ENCODE measurements at places on chromosomes 6 and 20. TPM values are rescaled to one million over a fixed set of nuclear protein-coding genes. Genes with fewer than 3 reads are reported as not detected.

DNA sequence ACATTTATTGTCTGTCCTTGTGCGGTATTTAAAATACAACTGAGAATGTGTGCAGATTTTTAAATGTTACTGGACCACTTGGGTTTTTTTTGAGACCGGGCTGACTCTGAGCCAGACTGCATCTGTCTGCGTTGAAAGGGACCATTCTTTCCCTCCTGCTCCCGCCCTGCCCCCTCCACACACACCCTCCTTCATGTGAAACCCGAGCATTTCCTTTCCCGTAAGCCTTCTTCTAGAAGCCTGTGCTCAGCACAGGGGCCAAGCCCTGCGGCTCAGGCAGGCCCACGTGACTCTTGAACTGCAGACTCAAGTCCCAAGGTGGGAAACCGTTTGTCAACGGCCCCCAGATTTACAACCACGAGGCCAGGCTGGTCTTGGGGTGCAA lies 82.7 kb upstream of the FOXC1 start:
- peak; percentile 47 for DNase-seq

GRCh38 chr6:147381712-147382111 lies 126.8 kb upstream of the SAMD5 start:
- DNase-seq: no peak

DNA sequence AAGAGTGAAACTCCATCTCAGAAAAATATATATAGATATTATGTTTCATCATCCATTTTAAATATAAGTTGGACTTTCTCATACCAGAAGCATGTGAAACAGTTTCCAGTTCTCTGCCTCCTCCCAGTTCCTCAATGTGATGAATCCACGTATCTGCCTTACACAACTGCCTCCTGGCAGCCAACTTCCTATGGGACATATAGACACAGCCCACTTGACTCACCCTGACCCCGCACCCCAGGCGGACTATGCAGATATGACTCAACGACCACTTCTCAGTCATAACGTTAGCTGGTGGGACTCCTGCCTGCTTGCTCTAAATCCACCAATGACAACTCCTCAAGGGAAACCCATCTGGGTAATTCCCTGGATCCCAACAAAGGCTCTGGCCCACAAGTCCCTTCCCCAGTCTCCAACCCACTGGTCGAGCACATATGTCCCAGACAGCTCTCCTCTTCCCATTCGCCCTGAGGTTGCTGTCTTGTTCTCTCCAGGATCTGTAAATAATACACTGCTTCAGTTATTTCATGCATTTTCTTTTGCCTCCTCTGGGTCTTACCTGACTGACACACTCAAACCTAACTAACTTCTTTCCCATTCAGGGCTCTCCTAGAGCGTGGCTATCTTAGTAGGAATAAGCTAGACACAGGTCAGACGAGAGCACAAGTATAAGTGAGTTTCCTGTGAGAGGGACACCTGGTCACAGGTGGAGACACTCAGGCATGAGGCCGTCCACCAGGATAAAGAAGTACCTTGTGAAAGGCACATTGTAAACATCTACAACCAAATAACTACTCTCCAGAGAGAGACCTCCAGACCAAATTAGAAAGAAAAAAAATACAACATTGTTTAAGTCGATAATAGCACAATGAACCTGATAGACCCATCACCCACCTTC lies 548.5 kb downstream of the CD83 start:
- DNase-seq: no peak

GRCh38 chr20:63364801-63365585 lies 3.8 kb upstream of the CHRNA4 start:
- DNase-seq: no peak

- DNase-seq: no peak
Observed at GRCh38 chr6:56072856-56073255, 174.5 kb downstream of the COL21A1 start.

DNA sequence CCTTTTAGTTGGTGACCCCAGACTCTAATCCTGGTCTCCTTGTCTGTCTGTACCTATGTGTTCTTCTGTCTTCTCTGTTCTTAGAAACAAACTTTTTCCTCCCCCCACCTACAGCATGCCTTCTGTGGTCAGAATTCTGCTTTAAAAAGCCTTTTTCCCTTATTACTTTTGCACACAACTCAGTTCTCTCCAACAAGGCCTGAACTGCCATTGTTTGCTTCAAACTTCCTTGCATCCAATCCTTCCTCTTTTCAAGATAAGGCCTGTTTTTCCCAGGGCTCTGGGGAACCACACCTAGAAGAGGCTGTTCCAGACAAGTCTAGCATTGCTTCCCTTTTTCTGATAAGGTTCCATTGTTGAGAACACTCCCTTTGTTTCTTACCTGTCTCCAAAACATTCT lies 22.2 kb upstream of the NCOA3 start:
- DNase-seq: no peak

GRCh38 chr20:44034965-44035635 lies 120.4 kb downstream of the TOX2 start:
- DNase-seq: no peak

DNA sequence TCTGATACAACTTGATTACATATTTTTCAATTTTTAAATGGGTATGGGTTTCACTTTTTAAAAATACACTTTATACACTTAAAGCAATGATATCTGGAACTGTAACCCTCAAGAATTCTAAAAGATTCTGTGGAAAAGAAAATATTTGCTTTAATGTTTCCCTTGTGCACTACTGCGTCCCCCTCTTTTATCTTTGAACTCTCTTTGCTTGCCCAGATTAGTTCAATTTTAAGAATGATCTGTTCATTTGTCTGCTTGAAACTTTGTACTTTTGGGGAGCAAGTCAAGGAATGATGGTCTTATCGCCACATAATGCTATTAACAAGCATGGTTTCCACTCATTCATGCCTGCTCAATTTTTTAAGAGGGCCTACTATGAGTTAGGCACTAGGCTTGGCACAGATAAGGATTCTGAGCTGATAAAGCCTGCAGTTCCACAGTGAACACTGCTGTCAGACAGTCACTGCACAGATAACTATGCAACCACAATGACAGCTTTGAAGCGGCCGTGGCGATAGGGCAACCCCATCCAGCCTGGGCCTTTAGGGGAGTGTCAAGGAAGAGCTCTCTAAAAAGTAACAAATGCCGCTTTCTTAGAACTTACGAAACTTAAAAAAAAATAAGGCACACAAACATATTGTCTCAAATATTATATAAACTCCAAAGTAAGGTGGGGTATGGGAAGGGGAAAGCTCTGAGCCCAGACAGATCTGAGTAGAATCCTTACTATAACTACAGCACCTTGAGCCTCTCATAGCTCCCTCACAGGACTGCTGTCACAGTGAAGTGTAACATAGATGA lies 29.7 kb downstream of the FYN start:
- DNase-seq: no peak

GRCh38 chr6:127434651-127435050 lies 24.5 kb downstream of the KIAA0408 start:
- no peak for DNase-seq

- DNase-seq: no peak
Observed at GRCh38 chr20:41782255-41782654, 164.1 kb upstream of the CHD6 start.

- no peak for DNase-seq
Observed at GRCh38 chr6:20412682-20413073, 11.0 kb downstream of the E2F3 start.

DNA sequence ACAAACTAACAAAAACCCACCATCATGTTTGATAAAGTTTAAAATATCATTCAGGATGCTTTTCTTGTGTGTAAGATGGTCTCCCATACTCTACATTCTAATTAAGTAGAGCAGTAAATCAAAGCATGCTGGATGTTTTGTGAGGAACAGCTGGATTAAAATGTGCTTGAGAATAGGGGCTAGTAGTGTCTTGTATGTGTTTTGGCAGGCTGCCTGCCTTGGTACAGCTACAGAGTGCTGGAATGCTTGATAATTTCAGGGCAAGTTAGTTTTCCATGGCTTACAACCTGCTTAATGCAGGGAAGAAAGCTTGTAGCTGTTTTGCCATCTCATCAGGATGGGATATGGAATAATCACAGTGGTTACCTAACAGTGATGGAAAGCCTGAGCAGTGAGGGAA lies 636.6 kb upstream of the MMS22L start:
- no peak for DNase-seq

DNA sequence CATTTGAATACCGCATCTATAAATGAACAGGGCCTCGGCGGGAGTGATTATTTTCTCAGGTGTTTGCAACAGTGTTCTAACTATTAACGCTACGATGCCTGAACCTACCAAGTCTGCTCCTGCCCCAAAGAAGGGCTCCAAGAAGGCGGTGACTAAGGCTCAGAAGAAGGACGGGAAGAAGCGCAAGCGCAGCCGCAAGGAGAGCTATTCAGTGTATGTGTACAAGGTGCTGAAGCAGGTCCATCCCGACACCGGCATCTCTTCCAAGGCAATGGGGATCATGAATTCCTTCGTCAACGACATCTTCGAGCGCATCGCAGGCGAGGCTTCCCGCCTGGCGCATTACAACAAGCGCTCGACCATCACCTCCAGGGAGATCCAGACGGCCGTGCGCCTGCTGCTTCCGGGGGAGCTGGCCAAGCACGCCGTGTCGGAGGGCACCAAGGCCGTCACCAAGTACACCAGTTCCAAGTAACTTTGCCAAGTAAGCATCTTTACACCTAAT lies 70.9 kb downstream of the HFE start:
- no peak for DNase-seq

GRCh38 chr20:50123418-50123817 lies 10.5 kb upstream of the UBE2V1 start:
- DNase-seq: no peak

DNA sequence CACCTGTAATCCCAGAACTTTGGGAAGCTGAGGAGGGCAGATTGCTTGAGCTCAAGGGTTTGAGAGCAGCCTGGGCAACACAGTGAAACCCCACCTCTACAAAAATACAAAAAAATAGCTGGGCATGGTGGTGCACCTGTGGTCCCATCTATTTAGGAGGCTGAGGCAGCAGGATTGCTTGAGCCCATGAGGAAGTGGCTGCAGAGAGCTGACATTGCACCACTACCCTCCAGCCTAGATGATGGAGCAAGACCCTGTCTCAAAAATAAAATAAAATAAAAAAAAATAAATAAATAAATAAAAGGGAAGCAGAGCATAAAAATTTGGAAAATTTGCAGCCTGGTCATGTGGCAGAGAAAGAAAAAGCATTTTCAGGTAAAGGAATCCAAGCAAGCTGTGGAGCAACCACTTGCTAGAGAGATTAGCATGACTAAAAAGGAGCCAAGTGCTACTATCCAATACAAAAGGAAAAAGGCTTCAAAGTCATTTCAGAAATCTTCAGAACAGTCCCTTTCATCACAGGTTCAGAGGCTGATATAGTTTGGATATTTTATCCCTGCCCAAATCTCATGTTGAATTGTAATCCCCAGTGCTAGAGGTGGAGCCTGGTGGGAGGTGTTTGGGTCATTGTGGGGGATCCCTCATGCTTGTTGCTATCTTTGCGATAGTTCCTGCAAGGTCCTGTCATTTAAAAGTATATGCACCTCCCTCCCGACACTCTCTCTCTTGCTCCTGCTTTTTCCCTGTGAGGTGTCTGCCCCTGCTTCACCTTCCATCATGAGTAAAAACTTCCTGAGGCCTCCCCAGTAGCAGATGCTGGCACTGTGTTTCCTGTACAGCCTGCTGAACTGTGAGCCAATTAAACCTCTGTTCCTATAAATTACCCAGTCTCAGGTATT lies 11.2 kb upstream of the TTK start:
- DNase-seq: no peak

DNA sequence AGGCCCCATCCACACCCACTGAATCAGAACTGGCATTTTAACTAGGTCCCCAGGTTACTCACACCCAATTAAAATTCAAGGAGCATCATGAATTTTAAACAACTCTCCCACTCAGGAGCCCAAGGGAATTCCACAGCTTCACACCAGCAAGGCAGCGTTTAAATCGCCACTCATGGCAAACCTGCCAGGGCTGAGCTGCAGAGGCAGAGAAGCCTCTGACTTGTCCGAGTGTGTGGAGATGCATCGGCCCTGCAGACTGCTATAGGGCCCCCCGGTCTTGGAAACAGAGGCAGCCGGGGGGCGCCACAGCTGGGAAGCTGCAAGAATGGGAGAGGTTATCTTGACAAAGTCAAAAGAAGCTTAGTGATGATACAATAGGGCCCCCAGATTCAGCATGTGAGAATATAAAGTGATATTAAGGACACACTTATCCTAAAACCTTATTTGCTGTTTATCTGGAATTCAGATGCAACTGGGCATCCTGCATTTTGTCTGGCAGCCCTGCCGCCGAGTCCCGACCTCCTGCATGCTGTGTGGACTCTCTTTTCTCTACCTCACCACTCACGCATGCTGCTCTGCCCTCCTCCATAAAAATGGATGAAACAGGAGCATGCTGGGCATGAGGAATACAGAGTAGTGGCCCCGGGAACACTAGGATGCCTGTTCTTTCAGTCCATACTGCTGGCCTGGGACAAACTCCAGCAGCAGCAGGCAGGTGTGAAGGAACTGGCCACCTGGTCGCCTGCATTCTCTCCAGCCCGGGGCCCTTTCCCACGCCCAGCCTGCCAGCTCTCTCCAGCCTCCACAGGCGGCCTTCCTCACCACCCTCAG lies 126.1 kb downstream of the PXDC1 start:
- no peak for DNase-seq

GRCh38 chr20:768426-768978 lies at the start of gene SLC52A3:
SLC52A3 (minus strand) TSS chr20:768500; CDS start chr20:765774, 2,726 bp downstream.
- DNase-seq: no peak

- DNase-seq: no peak
Observed at GRCh38 chr6:74871757-74872156, 334.1 kb downstream of the COL12A1 start.

DNA sequence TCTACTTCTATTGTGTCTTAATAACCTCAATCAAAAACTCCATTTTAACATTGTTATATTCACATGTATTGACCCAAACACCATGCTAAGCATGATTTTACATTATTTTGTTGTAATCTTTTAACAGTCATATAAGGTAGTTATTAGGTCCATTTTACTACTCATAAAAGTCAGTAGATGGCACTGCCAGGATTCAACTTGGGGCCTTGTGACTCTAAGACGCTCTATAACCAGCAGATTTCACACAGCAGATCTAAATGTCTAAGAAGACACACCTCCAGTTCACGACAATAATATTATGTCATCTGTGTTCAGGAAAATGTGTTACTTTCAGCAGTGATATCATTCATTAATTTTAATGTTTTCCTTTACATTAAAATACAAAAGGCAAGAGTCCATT lies 88.0 kb downstream of the FRK start:
- no peak for DNase-seq

DNA sequence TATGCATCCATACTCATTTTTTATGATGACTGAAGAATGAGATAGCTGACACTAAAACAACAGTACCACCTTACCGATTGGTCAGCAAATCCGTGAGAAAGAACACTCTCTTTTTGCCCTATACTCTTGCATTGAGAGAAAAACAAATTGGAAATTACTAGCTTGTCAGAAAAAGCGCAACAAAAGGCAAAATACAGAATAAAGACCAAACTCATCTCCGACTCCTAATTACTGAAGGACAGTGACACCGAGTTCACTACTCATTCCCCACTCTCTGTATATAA lies 2.1 kb downstream of the MCUR1 start:
- no peak for DNase-seq

Gene C20orf144
- polyA plus RNA-seq: 0.34 TPM

Gene CGA
- polyA plus RNA-seq: not detected

Gene SNRNP48
- polyA plus RNA-seq: 35.2 TPM

Gene GLP1R
- 0.53 TPM for polyA plus RNA-seq

Gene RPS6KA2
- polyA plus RNA-seq: 42.5 TPM

Gene MLIP
- polyA plus RNA-seq: 1.8 TPM

Gene PAX1
- not detected for polyA plus RNA-seq
